ENCODE measurements at places on chromosomes 16 and 17.

GRCh38 chr17:82063424-82064415, 1.9 kb downstream of the DUS1L start:
- peak overlapping the region; percentile 74 for H3K4me3 ChIP-seq
- H3K27me3 ChIP-seq = no peaks in the 10 kb centered on the region
- H3K4me1 ChIP-seq = peaks cover 16% of the 10 kb centered on the region
- peaks cover 2% of the 10 kb centered on the region for H3K36me3 ChIP-seq

DNA sequence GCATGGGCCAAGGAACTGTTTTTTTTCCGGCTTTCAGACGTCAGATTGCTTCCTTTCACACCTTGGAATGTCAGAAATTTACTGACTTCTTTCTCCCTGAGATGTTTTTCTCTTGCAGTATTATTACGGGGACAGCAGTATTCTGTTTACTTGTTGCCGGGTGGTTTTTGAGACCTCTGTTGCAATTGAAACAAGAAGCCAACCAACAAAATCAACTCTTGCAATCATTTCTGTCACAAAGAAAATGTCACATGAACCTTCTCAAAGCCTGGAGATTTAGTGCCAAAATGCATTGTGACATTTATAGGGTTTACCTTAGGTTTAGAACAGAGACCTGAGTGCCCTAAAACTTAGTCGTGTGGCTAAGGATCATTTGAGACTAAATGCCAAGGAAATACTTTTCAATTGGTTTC, 174.3 kb downstream of the MAP2K6 start:
- DNase-seq = no peak
- H3K27me3 ChIP-seq = no peaks in the 10 kb centered on the region
- no peaks in the 10 kb centered on the region for H3K36me3 ChIP-seq
- no peak overlapping the region for H3K4me3 ChIP-seq

DNA sequence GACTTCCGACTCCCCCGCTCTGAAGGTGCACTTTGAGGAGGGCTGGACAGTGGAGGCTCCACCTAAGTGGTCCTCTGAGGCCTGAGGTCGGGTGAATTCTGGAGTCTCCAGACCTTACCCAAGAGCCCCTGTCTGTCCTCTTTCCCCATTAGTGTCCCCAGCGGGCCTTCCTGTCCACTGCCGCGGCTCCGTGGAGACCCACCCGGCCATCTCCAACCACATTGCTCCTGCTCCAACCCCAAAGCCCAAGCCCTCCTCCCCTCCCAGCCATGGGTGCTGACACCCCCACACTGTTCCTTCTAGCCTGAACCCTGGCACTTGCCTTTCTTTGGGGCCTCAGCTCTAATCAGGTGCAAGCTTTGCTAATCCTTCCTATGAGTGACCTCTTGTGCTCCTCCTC, 283.1 kb upstream of the TNRC6C start:
- H3K27ac ChIP-seq = no peak overlapping the region
- no peak for DNase-seq
- no peak overlapping the region for H3K4me3 ChIP-seq
- no peaks in the 10 kb centered on the region for H3K27me3 ChIP-seq
- peaks cover 7% of the 10 kb centered on the region for H3K36me3 ChIP-seq

- H3K27me3 ChIP-seq = no peaks in the 10 kb centered on the region
- H3K4me3 ChIP-seq = no peak overlapping the region
- H3K4me1 ChIP-seq = peaks cover 49% of the 10 kb centered on the region
These were observed 48.8 kb downstream of the SDK2 start for GRCh38 chr17:73595479-73595878.

GRCh38 chr16:12205378-12206097, 229.0 kb downstream of the SNX29 start:
- no peaks in the 10 kb centered on the region for H3K4me1 ChIP-seq
- H3K4me3 ChIP-seq = no peak overlapping the region
- H3K36me3 ChIP-seq = peaks cover 6% of the 10 kb centered on the region
- no peaks in the 10 kb centered on the region for H3K27me3 ChIP-seq
- no peak overlapping the region for H3K27ac ChIP-seq
- no peak for DNase-seq

DNA sequence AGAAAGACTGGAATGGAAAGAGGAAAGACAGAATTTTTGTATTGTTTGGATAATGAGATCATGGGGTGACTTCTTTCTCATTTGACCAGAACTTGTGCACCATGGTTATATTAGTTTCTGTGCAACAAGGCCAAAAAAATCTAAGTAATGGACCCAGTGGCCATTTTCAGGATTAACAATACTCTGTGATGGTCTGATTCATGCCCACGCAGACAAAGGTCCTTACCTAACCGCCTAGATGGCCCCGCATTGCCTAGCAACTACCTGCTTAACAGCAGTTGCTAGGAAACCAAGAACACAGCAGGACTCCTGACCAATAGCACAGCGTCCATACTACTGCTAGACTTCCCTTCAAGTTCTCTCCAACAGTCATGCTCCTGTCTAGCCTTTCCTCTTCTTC, 22.4 kb downstream of the MIS12 start:
- DNase-seq = no peak
- H3K27me3 ChIP-seq = no peaks in the 10 kb centered on the region
- peaks cover 17% of the 10 kb centered on the region for H3K36me3 ChIP-seq
- no peak overlapping the region for H3K27ac ChIP-seq
- no peak overlapping the region for H3K4me3 ChIP-seq
- peaks cover 21% of the 10 kb centered on the region for H3K4me1 ChIP-seq

- DNase-seq = no peak
- H3K4me1 ChIP-seq = no peaks in the 10 kb centered on the region
- H3K4me3 ChIP-seq = no peak overlapping the region
- H3K36me3 ChIP-seq = peaks cover 10% of the 10 kb centered on the region
- no peak overlapping the region for H3K27ac ChIP-seq
These were observed 83.0 kb downstream of the WWP2 start for GRCh38 chr16:69845181-69845580.

GRCh38 chr17:17108451-17109049, 66.3 kb downstream of the MPRIP start:
- no peak for DNase-seq
- no peak overlapping the region for H3K4me3 ChIP-seq
- no peaks in the 10 kb centered on the region for H3K36me3 ChIP-seq
- H3K27me3 ChIP-seq = no peaks in the 10 kb centered on the region
- H3K27ac ChIP-seq = peak overlapping the region; percentile 14

GRCh38 chr16:30585022-30585399, 486 bp downstream of the ZNF785 start:
- H3K4me3 ChIP-seq = peak overlapping the region; percentile 91
- peaks cover 2% of the 10 kb centered on the region for H3K27me3 ChIP-seq
- H3K27ac ChIP-seq = peak overlapping the region; percentile 97
- H3K4me1 ChIP-seq = peaks cover 29% of the 10 kb centered on the region

DNA sequence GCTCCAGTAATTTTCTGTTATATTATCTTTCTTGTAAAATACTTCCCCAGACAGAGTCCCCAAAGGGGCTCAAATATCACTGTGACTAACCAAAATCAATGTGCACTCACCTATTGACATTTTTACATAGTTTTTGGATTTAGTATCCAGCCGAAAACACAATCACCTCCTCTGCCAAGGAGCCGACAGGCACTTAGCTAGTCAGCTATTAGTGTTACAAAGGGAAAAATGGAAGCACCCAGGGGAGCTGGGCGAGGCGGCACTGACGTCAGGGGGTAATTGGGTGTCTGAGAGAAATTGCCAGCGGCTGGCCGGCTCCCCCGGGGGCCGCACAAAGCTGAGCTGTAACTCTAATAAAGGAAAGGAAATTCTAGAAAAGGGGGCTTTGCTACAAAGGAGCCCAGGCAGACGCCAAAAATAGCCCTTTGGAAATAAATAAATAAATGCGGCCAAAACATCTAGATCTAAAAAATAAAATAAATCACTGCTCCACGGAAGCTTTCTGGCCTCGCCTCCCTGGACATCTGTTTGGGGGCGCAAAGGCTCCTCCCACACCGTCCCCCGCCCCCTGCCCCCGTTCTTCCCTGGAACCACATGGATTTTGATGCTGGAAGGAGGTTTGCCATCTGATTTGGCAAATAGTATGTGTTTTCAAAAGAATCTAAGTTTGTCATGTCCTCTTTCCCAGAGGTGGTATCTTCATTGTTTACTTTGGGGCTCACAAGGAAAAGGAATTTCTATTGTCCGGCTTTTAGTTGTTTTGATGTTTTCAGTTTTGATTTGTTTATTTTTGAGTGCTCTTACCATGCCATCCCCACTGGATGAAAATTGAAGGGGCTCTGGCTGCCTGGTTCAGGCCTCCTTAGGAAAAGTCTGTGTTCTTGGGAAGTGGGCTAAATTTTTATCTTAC, 156.7 kb downstream of the ZNF423 start:
- no peaks in the 10 kb centered on the region for H3K4me1 ChIP-seq
- no peak overlapping the region for H3K27ac ChIP-seq
- no peak overlapping the region for H3K4me3 ChIP-seq
- H3K36me3 ChIP-seq = no peaks in the 10 kb centered on the region

DNA sequence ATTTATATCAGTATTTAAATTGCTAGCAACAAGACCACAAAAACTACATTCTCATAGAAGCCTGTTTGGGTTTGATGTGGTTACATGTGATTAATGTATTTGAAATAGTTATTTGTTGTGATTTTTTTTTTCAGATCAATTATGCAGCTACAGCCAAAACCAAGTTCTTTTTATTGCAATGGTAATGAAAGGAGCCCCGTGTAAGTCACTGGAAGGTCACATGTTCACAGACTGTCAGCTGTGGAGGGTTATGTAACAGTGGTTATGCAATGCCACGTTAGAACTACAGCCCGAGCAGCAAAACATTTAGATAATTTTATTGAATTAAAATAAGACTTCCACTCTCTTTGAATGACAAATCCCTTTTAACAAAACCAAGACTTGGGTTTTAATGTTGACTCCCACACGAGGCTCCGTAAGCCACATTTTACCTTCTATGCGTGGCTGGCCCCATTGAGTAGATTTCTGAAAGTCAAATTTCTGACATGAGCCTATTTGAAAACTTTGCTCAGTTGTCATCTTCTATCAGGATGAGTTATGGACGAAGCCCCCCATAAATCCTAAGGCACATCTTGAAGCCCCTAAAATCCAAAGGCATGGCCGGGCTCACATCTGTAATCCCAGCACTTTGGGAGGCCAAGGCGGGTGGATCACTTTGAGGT, 41.8 kb upstream of the SEC14L1 start:
- no peak overlapping the region for H3K4me3 ChIP-seq
- DNase-seq = no peak
- H3K36me3 ChIP-seq = peaks cover 38% of the 10 kb centered on the region
- peaks cover 47% of the 10 kb centered on the region for H3K4me1 ChIP-seq
- peak overlapping the region; percentile 35 for H3K27ac ChIP-seq

DNA sequence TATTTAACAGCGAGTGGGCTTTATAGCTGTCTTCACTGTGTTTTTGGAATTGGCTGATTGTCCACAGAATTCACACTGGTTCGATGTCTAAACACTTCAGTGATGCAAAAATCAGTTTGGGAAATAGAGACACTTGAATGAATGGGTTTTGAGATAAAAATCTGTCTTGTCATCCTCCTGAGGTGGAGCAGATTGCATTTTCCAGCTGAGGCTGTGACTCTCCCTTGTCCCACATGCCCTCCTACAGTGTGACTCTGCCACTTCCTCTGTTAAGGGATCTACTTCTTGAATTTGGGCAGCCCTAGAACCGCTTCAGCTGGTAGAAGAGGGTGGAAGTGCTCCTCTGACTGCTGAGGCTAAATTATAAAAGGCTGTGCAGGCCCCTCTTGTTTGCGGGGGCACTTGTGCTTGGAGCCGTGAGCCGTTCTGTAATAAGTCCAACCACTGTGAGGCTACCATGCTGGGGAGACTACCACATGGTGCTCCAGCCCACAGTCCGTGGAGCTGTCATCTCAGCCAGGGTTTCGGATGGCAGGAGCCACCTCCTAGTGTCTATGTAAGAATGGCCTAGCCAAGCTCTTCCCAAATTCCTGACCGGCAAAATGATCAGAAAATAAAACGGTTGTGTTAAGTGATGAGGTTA, 175.9 kb downstream of the SPECC1 start:
- peaks cover 3% of the 10 kb centered on the region for H3K4me1 ChIP-seq
- no peaks in the 10 kb centered on the region for H3K36me3 ChIP-seq
- no peaks in the 10 kb centered on the region for H3K27me3 ChIP-seq
- H3K4me3 ChIP-seq = no peak overlapping the region
- H3K27ac ChIP-seq = no peak overlapping the region
- no peak for DNase-seq

- H3K27ac ChIP-seq = peak overlapping the region; percentile 77
- no peak for DNase-seq
- no peaks in the 10 kb centered on the region for H3K27me3 ChIP-seq
- H3K4me1 ChIP-seq = peaks cover 90% of the 10 kb centered on the region
- H3K4me3 ChIP-seq = no peak overlapping the region
These were observed 109.2 kb downstream of the ZNF778 start for GRCh38 chr16:89326721-89327120.

GRCh38 chr16:74019612-74020011, 277.0 kb upstream of the PSMD7 start:
- H3K27me3 ChIP-seq = no peaks in the 10 kb centered on the region
- no peaks in the 10 kb centered on the region for H3K4me1 ChIP-seq
- no peak overlapping the region for H3K4me3 ChIP-seq
- H3K27ac ChIP-seq = no peak overlapping the region

GRCh38 chr17:77319211-77320043, 178.7 kb downstream of the SEC14L1 start:
- no peaks in the 10 kb centered on the region for H3K36me3 ChIP-seq
- H3K27me3 ChIP-seq = no peaks in the 10 kb centered on the region
- peaks cover 48% of the 10 kb centered on the region for H3K4me1 ChIP-seq
- peak; percentile 75 for DNase-seq
- H3K27ac ChIP-seq = peak overlapping the region; percentile 80
- peak overlapping the region; percentile 74 for H3K4me3 ChIP-seq

- H3K4me3 ChIP-seq = no peak overlapping the region
- peaks cover 33% of the 10 kb centered on the region for H3K27me3 ChIP-seq
- H3K4me1 ChIP-seq = peaks cover 23% of the 10 kb centered on the region
- no peak for DNase-seq
- no peak overlapping the region for H3K27ac ChIP-seq
These were observed 30.9 kb downstream of the DCAKD start for GRCh38 chr17:45020354-45021138.

DNA sequence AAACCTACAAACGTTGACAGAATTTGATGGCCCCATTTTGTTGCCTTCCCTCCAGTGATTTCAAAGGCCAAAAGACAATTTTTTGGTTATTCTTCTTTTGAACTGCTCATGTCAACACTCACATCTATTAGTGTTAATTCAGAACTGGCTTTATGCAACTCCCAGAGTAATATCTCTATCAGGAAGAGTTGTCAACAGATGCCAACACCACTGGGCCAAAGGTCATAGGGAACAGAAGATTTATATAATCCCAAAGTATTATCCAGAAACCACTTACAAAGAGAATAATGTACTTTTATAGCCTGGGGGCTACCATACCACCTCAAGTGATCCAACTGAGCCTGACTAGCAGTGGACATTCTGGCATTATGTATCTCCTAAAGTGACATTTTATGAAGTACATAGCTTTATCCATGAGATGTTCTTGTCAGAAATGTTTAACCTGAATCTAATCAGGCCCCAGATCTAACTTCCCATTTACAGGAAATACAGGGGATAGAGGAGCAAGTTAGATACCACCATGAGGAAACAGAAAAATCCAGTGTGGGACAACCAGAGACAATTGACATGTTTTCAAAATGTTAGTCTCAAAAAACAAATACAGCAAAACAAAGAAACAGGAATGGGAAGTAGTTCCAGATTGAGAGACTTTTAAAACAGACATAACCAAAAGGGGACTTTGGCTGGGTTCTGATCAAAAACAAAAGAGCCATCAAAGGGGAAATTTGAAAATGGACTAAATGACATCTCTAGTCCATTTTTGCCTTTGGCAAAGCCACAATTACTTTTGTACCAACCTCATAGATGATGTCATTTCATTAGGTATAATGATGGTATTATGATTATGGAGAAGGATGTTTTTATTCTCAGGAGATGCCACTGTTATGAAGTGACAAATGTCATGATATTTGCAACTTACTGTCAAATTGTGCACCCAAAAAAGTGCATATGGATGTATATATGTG, 18.5 kb downstream of the FAM117A start:
- H3K4me1 ChIP-seq = peaks cover 94% of the 10 kb centered on the region
- H3K4me3 ChIP-seq = peak overlapping the region; percentile 59
- H3K27ac ChIP-seq = peak overlapping the region; percentile 78
- peaks cover 5% of the 10 kb centered on the region for H3K36me3 ChIP-seq
- no peaks in the 10 kb centered on the region for H3K27me3 ChIP-seq
